HFFc6 (cell line): ENCODE measurements at places on chromosomes 6 and 20. TPM values are rescaled to one million over a fixed set of nuclear protein-coding genes. Genes with fewer than 3 reads are reported as not detected.

SERINC1 gene
- total RNA-seq, result 169 to 202 TPM (median 176 TPM) in 3 replicates

JAG1 gene
- total RNA-seq, result 3.4 to 8.6 TPM (median 5.4 TPM) in 3 replicates

NR2E1 gene
- total RNA-seq, result not detected in 3 replicates

GRCh38 chr6:13863699-13864155, 49.4 kb upstream of the MCUR1 start:
- no peak overlapping the region for H3K4me3 ChIP-seq
- no peak for DNase-seq
- no peaks in the 10 kb centered on the region for H3K36me3 ChIP-seq
- no peaks in the 10 kb centered on the region for H3K4me1 ChIP-seq
- H3K27me3 ChIP-seq, result peaks cover 7% of the 10 kb centered on the region; the same call in 1 of the 2 replicates
